ENCODE measurements at places on chromosomes 5 and 9. TPM values are rescaled to one million over a fixed set of nuclear protein-coding genes. Genes with fewer than 3 reads are reported as not detected.

SPINK6 gene
- not detected for total RNA-seq

HAPLN1 gene
- not detected for total RNA-seq

TOR2A gene
- 1.8 TPM for total RNA-seq

FOXE1 gene
- total RNA-seq: 1.1 TPM

ACO1 gene
- 11.8 TPM for total RNA-seq

BBLN gene
- total RNA-seq: 28.2 TPM

IFNA13 gene
- not detected for total RNA-seq
